Stimulated activated memory B cell treated with anti-CD40 and anti-IgM and Interleukin-4, amounts not matched to agents 10 μg/mL and 1 μg/mL and 100 μg/mL, for 72 hours (primary cell): ENCODE measurements at places on chromosomes 6 and 20.

GRCh38 chr20:17431621-17432364, 99.4 kb downstream of the BFSP1 start:
- ATAC-seq: no peak

DNA sequence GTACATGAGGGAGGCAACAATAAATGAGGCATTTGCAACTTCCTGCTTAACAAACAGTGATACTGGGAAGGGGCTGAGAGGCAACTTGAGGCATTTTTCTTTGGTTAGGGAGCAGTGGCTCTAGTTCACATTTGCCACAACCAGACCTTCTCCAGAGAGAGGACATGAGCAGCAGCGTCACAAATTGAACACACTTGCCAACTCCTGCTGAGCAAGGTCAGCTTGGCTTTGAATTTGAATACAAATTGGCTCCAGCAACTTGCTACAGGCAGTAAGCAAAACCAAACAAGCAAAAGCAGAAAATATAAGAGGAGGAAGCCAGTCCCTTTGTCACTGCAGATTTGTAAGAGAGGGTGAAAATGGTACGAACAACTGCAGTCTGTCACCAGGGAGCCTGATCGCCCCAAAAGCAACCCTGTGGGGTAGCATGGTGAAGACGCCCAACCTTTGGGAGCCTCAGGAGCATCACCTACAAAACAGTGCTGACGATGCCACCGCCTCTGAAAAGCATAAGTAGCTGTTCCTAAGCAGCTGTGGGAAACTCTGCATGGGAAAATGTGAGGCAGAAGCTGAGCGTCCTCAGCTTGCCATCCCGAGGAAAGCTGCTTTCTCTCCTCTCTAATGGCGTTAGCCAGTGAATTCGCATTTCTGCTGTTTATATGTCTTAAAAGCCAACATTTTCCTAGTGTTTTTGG, 378.7 kb downstream of the RNGTT start:
- ATAC-seq: no peak

DNA sequence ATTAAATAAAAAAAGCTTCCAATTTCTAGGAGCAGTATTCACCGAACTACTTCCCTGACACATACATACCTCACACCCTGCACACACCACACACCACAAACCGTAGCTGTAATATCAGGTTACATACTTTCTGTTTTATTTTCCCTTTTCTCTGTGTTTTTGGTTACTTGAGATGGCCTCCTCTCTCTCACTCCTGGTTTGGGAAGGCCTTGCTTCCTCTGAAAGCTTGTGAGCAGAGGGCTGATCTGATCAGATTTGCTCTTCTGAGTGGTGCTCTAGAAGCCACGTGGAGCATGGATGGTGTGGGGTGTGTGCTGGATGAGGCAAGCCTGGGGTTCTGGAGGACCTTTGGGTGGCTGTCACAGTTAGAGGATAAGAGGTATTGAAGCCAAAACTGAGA, 20.9 kb downstream of the UTRN start:
- ATAC-seq: no peak

DNA sequence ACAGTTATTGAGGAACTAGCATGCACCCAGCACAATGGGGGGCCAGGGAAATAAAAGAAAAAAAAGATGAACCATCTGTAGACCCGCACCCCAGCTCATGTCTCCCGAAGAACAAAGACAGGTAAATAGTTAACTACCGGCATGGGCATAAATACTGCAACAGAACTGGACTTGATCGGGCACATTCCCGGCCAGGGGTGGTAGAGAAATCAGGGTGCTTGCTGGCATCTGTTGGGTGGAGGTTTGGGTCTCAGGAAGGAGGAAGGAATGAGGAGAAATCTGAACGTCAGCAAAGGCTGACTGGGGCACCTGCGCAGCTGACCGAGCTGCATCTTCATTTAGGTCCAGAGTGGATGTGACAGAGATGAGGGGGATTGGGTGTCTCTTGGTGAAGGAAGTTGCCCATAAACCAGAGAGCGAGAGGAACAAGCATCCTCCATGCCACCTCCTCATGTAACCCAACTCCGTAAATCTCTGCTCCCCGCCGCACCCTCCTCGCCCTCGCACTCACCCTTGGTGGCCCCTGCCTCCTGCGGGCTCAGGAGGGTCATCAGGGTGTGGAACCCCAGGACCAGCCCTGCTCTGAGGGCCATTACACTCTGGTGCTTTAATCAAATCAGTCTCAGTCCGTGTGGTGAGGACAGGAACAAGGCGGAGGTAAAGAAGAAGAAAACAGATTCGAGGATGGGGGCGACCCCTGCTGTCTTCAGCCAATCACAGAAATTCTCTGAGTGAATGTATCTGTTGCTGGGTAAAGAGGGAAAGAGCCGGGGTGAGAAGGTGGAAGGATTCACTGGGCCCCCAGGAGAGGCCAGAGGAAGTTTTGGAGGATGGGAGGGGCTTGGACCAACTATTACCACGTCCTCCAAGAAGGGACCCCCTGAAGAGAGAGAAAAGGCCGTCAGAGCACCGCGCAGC, at the start of gene HLA-DOA:
Gene HLA-DOA (minus strand): TSS at position 648 of the 918 bp plus-strand sequence.
- ATAC-seq: peak; percentile 98

DNA sequence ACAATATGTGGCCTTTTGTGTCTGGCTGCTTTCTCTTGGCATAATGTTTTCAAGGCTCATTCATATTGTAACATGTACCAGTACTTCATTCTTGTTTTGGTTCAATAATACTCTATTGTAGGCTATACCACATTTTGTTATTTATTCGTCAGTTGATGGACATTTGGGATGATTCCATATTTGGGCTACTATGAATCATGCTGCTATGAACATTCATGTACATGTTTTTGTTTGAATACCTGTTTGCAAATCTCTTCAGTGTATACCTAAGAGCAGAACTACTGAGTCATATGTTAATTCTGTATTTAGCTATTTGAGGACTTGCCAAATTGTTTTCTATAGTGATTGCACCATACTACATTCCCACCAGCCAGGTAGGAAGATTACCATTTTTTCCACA, 259.9 kb downstream of the GMPR start:
- no peak for ATAC-seq

DNA sequence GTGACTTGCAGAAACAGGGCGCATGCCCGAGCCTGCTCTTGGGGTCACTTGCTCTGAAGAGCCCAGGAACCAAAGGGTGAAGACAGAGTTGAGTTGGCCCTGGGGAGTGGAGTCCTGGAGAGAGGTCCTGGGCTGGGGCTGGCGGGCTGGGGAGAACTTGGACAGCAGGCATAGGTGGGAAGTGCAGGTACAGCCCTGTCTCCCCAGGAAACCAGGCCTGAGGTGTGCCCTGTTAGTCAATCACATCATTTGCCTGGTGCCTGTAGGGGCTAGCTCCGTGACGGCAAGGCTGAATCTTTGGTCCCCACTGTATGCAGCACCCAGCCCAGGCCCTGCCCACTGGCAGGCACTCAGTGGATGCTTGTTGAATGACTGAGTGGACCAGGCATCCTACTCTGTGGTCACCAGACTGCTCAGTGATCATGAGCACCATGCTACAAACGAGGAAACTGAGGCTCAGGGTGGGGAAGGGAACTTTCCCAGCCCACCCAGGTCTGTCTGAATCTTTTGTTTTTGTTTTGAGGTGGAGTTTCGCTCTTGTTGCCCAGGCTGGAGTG, 15.6 kb upstream of the NOL4L start:
- ATAC-seq: no peak

DNA sequence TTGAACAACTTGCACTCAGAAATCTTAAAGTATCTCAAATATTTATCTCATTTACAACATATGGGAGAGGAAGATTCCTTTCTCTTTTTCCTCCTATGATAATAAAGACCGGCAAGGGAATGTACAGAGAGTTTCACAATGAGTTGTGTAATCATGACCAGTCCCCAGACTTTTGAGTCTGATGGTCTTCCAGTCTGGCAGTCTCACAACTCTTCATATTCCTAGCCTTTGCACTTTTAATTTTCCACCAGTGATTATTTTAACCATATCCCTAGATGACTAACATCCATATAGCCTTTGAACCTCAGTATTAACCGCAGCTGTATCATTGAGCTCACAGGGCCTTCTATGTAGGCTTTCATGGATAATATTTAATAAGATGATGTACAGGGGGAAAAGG, 278.5 kb downstream of the KHDC1L start:
- ATAC-seq: no peak
